ENCODE measurements at places on chromosomes 12 and 14.

DNA sequence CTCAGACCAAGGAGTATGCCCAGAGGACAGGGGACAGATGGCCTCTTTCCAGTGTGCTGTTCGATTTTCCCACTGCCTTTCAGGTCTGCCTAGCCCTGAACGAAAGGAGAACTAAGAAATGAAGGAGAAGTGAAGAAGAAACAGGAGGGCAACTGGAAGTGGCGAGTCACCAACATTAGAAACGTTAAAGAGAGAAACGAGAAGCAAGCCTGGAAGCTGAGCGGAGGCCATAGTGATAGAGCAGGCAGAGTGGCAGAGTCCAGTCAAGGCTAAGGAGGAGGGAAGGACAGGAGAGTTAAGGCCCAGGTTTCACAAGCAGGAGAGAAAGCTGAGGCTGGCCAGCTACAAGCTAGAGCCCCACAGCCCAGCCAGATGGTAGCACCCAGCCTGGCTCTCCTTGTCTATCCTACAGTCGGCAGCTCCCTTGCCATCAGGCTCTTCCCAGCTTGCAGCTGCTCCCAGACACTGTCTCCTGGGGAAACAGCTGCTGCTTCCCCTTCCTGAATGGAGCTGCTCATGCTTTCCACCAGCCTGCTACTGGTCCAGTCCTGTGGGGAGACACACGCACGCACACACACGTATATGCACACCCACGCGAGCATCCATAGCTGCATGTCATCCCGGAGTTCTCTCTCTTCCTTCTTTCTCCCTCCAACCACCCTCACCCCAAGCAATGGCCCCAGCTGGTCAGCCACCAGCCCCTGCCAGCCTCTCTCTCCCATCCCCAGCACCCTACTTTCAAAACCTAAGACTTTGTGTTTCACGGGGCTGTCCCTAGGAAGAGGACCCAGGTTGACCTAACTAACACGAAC is 139.7 kb upstream of the CCND2 start:
- no peak for DNase-seq

GRCh38 chr12:24901576-24902461 is 47.1 kb downstream of the BCAT1 start:
- no peak for DNase-seq

DNA sequence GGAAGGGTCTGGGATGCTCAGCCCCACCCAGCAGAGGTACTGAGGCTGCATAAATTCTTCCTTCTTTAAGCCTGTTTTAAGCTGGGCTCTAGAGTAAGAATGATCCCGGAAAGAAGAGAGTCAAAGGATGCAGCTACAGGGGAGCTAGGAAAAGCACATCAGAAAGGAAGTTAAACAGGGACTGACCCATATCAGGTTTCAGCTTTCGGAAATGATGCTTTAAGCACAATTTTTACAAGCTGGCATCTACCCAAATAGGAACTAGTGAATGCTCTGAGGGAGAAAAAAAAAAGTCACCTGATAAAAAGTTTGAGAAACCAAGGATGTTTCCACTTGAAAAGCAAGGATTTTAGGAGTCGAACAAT is 22.0 kb downstream of the TSPAN8 start:
- DNase-seq: no peak

- no peak for DNase-seq
Measured at GRCh38 chr12:17235996-17236395, 630.0 kb upstream of the LMO3 start.

GRCh38 chr14:35965400-35965799 is 139.3 kb downstream of the BRMS1L start:
- DNase-seq: no peak

Measured in AG10803 (cell line).